ENCODE measurements at places on chromosomes 3 and 15.

DNA sequence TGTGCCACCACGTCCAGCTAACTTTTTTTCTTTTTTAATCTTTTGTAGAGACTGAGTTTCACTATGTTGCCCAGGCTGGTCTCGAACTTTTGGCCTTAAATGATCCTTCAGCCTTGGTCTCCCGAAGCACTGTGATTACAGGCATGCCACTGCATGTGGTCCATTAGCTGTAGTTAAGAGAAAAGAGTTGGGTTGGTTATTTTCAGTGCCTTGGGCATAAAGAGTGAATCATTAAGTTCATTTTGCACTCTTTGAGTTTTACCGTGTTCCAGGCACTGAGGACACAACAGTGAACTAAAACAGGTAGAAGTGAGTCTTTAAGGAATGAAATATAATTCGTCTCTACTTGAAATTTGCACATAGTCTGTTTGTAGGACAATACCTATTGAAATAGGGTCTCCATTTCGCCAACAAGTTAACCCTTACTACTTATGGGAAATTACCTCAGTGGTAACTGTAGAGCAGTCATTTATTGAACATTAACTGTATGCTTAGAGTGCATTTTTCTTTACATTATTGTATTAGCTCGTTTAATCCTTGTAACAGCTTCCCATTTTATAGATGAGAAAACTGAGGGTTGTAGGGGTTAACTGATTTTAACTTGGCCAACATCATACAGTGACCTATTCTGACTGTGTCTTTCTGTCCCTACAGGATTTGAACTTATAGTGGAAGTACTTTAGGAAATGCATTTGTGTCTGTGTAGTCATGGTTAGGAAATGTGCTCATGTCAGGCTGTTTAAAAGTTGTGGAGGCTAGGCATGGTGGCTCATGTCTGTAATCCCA lies 22.7 kb upstream of the TRAK1 start:
- DNase-seq: no peak

GRCh38 chr3:10187944-10188343 lies 23.2 kb downstream of the IRAK2 start:
- no peak for DNase-seq

GRCh38 chr15:87038404-87038803 lies 958.7 kb downstream of the AGBL1 start:
- no peak for DNase-seq

GRCh38 chr3:74127256-74127655 lies 487.2 kb downstream of the CNTN3 start:
- DNase-seq: no peak

- DNase-seq: peak; percentile 73
Measured at GRCh38 chr3:71050538-71051258, 532.8 kb downstream of the FOXP1 start.

- no peak for DNase-seq
Measured at GRCh38 chr3:175266478-175266877, 407.3 kb downstream of the NAALADL2 start.

GRCh38 chr3:149221783-149222517 lies at the start of gene CP:
Gene CP (minus strand): TSS chr3:149221829. CDS start chr3:149221792, 37 bp downstream.
- no peak for DNase-seq

DNA sequence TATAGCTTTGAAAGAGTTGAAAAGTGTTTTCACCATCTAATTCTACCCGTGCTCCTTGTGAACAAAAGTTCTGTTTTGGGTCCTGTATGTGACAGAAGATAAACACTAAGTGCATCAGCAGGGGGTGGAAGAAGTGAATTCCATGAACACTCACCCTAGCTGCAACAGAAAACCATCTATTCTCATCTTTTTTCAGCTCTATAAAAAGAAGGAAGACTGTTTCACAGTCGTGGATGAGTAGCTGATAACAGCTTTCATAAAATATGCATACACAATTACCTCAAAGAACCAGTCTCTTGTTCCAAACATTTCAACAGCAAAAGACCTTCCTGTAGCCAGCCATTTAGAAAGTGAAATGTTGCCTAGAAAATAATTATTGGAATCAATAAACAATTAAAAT lies 281.7 kb upstream of the RASGRP1 start:
- no peak for DNase-seq

GRCh38 chr3:173217127-173217526 lies 76.1 kb upstream of the SPATA16 start:
- DNase-seq: no peak

DNA sequence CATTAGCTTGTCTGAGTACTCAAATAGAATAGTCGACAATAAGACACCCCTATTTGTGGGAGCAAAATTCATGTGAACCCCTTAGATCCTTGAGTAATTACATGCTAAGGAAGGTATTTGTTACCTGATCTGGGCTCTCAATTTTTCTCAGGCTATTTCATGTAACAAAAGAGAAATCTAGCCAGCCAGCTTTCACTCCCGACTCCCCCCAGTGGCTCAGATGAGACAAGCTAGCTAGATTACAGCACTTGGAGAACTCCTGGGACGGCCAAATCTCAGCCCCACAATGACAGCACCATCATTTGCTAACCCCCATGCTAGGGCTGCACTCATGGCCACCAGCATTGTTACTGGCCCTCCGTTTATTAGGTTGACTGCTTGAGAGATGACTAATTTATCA lies 41.3 kb downstream of the GLDN start:
- DNase-seq: peak; percentile 23

- DNase-seq: no peak
Measured at GRCh38 chr15:85555875-85556617, 175.6 kb downstream of the AKAP13 start.

DNA sequence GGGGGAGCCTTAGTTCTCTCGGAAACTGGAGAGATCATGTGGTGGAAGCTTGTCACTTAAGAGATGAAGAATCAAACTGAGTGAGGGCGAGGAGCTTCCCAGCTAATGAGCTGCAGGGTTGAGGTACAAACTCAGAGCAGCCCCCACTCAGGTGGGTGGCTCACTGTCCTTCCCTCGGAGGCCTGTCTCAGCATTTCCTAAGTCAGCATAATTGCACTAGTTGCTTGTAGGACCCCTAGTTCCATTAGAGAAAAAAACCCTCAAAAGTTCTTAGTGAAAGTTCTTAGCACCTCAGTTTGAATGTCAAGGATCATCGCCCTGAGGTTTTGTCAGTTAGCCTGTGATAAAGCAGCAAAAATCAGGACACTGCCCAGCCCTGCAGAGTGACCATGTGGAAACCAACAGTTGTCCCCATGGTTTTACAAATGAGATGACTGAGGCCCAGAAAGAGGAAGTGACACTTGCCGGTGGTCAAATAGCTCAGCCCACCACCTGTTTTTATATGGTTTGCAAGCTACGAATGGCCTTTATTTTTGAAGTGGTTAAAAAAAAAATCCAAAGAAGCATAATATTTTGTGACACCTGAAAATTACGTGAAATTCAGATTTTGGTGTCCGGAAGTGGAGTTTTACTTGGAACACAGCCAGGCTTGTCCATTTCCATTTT lies 11.9 kb downstream of the SMAD6 start:
- no peak for DNase-seq

GRCh38 chr3:20074226-20075063 lies 34.2 kb downstream of the KAT2B start:
- no peak for DNase-seq

DNA sequence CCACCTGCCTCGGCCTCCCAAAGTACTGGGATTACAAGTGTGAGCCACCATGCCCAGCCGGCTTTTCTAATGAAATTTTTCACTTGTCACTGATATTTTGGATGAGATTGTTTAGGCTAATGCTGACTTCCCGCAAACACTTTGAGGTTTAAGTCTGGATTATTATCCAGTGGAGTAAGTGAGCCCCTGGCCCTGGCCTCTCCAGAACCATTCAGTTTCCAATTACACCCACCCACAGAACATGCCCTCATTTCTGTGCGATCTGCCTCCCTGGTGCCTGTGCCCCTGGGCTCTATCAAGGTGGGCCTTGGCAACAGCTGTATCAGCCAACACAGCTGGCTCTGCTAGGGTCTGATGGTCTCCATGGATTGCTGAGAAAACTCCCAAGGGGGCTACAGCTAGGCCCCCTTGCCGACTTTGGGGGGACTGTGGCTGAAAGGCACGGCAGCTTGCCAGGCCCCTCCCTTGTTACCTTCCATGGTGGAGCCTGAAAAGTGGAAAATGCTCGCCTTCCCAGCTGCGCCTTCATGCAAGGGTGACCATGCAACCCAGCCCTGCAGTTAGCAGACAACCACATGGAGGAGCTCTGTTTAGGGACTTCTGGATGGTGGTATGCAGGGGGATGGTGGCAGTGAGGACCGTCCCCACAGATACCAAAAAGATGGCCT lies 288.9 kb downstream of the FAM43A start:
- no peak for DNase-seq

DNA sequence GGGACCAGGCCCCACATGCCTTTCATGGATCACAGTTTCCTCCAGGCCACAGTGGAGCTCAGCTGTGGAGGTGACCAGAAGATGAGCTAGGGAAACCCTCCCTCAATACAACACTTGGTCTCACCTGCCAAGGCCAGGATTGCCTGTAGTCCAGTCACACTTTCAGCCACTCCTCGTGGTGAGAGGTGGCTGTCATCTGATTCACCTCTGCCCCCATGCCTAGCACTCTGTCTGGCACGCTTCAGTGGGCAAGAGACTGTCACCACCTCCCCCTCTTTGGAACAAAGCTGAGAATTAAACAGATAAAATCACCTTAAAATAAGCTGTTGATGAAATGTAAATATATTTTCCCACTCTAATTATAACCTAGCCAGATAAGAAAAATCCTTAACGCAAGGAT lies 4.0 kb upstream of the IL17RD start:
- DNase-seq: no peak

DNA sequence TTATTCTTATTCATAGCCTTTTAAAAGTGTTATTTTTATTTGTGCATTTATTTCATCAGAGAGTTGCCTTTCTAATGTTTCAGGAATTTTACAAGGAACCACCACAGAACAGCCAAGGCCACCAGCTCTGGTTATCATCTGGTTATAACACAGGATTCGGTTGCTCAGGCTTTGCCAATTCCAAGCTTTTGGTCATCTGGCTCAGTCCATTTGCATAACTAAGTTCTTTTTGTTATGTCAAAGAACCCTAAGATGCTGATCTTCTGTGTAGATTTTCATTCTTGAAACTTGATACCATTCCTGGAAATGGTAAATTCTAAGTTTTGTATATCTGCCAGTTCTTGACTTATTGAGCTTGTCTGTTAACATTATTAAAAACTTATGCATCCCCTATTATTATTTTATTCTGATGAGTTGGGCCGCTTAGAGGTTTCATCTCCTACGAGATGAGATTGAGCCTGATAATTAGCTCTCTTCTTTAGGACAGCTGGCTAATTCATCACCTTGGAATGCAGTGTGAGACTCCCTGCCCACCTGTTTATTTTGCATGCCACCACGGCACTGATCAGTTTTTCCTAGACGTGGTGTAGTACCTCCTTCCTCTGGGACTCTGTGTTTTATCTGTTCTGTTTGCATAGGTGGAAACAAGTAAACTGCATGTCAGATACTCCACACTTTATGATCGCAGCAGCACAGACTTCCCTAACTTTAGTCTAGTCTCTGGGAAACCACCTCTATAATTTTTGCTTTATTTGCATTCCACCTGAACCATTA lies 264.8 kb downstream of the SLCO3A1 start:
- DNase-seq: no peak

GRCh38 chr3:171380711-171381425 lies 79.3 kb downstream of the TNIK start:
- DNase-seq: peak; percentile 45

DNA sequence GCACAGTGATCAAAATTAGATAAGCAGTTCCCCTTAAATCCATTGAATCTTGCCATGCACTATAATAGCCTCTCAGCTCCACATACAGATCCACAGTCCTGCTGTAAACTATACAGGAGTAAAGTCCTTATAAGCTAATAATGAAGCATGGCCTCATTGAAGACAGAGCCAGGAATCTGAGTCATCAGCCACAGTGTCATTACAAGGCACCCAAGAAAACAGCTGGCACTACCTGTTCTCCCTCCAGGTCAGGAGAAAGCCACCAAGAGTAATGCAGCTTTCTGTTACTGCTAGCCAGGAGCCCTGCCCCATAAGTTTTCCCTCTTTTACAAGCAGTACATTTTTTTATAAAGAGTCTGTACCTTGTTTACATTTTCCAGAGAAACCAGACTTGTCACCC lies 27.3 kb downstream of the WDR49 start:
- no peak for DNase-seq

- no peak for DNase-seq
Measured at GRCh38 chr3:58249358-58250092, 11.9 kb downstream of the ABHD6 start.

- DNase-seq: no peak
Measured at GRCh38 chr3:38022896-38023709, 6.3 kb downstream of the PLCD1 start.

- DNase-seq: no peak
Measured at GRCh38 chr3:138457863-138458735, 23.7 kb downstream of the ESYT3 start.

GRCh38 chr15:66459818-66460615 lies 37.5 kb downstream of the SNAPC5 start:
- no peak for DNase-seq

DNA sequence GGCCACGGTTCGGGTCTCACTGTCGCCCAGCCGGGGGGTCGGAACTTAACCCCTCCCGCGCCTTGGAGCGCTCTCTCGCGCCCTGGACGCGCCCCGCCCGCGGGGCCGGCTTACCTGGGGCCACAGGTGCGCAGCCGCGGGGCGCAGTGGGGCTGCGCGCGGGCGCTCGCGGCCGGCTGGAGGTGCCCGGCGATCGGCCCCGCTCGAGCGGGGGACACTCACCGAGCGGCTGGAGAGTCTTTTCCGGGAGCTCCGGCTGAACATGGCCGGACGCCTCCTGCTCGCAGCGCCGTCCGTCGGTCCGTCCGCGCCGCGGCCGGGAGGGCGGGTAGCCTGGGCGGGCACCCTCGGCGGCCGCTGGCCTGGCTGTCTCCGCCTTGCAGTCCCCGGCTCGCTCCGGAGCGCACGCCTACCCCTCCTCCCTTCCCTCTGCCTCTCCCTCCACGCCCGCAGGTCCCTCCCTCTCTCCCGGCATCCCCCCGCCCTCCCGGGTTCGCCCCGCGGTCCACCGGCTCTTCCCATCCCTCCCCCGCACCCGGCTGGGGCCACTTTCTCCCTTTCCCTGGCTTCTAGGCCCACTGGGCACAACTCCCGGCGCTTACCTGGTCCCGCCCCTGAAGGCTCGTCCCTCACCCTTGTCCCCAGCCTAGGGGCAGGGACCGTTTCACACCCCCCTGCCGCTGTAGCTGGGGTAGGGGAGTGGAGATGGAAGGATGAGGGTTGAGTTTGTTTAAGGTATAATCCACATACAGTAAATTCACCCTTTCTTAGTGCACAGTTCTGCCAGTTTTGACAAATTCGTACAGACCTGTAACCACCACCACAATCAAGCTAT lies 220.1 kb upstream of the PRICKLE2 start:
- peak; percentile 64 for DNase-seq

GRCh38 chr15:71333136-71333700 lies 217.9 kb downstream of the THSD4 start:
- DNase-seq: no peak

DNA sequence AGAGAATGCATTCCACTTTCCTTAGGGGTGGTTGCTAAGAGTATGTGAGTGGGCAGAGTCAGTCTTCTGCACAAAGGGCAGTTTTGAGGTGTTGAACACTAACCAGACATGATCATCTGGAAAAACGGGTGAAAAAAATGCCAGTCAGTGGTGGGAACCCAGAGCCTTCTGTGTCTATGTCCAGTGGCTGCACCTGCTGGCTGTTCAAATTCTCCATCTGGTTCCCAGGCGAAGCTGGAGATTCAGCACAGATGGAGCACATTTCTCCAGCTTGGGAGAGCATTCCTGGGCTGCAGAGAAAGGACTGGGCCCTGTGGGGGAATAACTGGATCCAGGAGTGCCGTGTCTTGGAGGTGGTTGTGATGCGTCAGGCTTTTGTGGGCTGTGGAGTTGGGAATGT lies 74.1 kb downstream of the TRAK1 start:
- no peak for DNase-seq

Measured in right lung (tissue), 10 donors.